ENCODE measurements at places on chromosomes 16 and 17.

DNA sequence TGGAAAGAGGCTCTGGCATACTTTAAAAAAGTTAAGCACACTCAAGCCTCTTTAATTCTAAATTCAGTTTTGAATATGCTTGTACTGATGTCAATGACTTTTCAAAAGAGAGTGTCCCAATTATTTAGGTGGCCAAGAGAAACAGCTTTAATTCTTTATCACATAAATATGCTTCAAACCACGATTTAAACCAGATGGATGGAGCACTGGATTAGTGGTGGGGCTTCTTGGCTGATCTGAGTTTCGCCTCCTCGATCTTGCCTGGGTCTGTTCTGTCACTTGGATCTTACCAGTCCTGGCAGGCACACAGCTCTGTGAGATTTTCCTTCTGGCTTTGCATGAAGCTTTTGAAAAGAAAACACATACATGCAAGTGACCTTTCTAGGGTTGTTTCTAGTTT, 467.8 kb downstream of the MAF start:
- DNase-seq: no peak

- no peak for DNase-seq
Measured at GRCh38 chr17:34024806-34025551, 230.1 kb upstream of the CCL2 start.

- no peak for DNase-seq
Measured at GRCh38 chr17:4710693-4711634, 532 bp downstream of the ARRB2 start.

DNA sequence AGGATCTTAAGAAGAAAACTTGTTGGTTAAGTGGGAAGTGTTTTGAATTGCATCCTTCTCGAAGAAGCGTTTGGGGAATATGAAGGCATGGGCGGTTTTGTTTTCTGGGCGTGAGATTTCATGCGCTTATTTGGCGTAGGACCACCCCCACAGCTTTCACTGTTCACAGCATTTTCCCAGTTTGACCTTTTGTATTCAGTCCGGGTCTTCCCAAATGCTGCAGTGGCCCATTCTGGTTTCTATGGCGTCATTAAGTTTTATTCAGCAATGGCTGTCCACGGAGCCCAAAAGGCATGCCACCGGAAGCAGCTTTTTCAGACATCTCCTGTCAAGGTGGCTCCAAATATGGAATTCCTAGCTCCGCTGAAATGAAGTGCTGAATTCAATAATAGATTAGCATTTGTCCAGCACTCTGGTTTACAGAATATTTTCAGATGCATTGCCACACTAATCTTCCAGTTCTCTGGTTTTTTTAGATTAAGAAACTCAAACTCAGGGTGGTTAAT, 90.6 kb upstream of the FBXO47 start:
- DNase-seq: no peak

DNA sequence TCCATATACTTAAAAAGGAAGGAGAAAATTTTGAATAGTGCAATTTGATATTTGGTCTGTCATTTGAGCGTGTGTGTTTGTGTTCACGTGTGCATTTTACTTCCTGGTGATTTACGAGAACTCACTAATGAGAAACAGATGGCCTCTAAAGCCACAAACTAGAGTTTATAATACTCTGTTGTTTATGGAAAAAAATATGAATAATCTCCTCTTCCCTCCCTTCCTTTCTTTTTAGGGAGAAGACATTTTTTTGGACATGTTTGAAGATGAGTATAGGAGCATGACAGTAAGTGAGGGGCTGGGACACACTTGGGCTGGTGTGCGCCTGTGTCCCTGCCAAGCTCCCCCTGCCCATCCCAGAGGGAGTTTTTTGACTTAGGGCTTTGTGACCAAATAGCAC, 102.7 kb downstream of the CLEC16A start:
- DNase-seq: no peak

DNA sequence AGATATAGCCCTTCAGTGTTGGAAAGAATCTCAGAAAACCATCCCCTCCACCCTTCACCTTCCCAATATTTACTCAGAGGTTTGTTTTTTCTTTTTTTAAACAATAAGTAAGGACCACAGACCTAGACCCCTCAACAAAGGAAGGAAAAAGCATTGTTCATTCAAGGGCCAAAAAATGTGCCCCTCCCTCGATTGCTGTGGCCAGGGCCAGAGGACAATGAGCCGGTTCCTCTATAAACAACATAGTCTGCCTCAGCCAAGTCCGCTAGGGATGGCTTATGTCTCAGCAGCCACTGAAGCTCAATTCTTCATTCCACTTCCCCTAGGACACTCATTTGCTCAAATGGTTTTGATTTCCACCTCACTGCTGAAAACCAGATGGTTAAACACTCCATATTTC, 24.0 kb downstream of the TRIM16 start:
- DNase-seq: no peak

GRCh38 chr16:25546791-25547190, 145.0 kb upstream of the HS3ST4 start:
- DNase-seq: no peak

DNA sequence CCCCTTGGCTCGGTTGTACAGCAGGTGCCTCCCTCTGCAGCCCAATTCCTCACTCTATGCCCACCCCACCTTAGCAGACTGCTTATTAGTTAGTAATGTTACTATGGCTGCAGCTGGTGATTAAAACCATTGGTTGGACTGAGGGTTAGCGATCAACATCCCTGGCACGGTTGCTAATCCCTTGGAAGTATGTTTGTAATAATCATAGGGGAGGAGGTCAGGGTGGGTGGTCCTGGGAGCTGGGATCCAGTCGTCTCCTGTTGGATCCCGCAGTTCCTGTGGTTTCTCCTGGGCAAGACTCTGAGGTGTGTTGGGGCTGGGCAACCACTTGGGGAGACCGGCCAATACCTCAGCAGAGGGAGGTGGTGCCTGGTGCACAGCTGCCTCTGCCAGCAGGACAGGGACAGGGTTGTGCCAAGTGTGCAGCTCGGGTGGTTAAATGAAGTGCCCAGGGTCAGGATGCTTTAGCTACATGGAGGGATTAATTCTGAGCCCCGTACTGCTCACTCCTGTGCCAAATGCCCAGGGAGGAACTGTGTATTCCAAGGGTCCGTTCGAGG, 38.0 kb downstream of the FZD2 start:
- DNase-seq: no peak

DNA sequence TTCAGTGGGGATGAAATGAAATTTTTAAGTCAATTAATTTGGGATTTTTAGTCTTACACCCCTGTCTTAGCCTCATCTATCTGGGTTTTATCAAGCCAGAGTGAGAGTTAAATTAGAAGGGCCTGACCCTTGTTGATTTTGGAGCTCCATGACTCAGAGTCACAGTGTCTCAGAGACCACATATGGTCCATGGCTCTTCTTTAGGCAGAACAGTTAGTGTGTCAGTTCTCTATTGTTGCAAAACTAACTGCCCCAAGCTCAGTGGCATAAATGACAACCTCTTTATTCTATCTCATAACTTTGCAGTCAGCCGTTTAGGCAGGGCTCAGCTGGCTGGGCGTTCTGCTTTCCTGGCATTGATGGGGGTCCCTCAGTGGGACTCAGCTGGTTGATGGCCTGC, 44.7 kb downstream of the IRF8 start:
- no peak for DNase-seq

GRCh38 chr16:48558371-48558841, 51.6 kb downstream of the N4BP1 start:
- DNase-seq: peak; percentile 81

- DNase-seq: no peak
Measured at GRCh38 chr16:46929378-46930332, 43.8 kb downstream of the DNAJA2 start.

DNA sequence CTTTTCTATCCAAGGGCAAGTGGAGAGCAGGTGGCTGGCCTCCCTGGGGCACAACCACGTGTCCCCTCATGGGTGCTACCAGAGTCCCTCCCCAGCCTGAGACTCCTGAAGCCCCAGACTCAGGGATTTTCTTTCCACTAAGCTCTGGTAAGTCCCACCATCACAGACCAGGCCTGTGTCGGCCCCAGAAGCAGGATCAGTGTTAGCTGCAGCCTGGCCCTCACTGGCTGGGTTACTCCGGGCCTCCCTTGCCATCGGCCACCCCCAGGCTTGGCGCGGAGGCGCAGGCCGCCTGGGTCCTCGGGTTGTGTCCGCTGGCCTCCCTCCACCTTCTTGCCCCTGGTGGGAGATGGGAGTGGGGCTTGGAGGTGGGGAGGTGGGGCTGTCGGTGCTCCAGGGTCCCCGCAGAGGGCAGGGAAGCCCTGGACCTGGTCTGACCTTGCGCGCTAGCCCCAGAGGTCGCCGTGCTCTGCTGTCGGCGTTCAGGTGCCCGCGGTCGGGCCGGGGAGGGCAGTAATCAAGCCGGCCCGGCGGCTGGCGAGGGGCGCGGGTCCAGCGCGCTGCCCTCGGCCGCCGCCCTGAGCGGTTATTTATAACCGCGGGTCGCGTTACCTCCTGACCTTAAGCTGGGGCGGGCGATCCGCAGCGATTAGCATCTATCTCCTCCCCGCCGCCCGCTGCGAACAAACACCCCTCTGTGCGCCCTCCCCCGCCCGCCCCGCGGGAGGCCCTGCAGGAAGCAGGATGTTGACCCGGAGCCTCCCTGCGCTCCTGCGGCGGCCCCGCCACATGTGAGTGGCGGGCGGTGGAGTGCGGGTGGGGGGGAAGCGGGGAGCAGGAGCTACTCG, 78.1 kb upstream of the TOB1 start:
- DNase-seq: no peak

GRCh38 chr17:20094777-20095176, 85.6 kb downstream of the SPECC1 start:
- no peak for DNase-seq

- no peak for DNase-seq
Measured at GRCh38 chr17:15453246-15453645, 14.2 kb downstream of the CDRT4 start.

GRCh38 chr16:86983621-86984020, 333.6 kb downstream of the C16orf95 start:
- DNase-seq: no peak
